ENCODE measurements at places on chromosomes 13 and 19. TPM values are rescaled to one million over a fixed set of nuclear protein-coding genes. Genes with fewer than 3 reads are reported as not detected.

DNA sequence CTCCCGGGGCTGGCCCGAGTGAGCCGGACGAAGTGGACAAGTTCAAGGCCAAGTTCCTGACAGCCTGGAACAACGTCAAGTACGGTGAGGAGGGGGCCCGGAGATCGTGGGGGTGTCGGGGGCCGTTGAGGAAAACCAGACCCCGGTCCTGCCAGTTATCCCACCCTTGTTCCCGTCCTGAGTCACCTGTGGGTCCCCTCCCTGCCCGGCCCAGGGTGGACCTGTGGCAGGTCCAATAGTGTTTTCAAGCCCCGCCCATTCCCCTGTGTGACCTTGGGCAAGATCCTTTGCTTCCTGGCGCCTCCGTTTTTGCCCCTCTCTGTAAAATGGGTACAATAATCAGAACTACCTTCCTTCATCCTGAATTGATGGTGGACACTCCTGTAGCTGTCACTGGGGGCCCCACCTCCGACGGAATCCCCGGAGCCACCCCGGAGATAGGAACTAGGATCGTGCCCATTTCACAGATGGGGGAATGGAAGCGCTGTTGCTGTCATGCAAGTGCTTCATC is 593 bp downstream of the ATG4D start:
- DNase-seq, result no peak

Gene RXFP2
- total RNA-seq, result not detected

DNA sequence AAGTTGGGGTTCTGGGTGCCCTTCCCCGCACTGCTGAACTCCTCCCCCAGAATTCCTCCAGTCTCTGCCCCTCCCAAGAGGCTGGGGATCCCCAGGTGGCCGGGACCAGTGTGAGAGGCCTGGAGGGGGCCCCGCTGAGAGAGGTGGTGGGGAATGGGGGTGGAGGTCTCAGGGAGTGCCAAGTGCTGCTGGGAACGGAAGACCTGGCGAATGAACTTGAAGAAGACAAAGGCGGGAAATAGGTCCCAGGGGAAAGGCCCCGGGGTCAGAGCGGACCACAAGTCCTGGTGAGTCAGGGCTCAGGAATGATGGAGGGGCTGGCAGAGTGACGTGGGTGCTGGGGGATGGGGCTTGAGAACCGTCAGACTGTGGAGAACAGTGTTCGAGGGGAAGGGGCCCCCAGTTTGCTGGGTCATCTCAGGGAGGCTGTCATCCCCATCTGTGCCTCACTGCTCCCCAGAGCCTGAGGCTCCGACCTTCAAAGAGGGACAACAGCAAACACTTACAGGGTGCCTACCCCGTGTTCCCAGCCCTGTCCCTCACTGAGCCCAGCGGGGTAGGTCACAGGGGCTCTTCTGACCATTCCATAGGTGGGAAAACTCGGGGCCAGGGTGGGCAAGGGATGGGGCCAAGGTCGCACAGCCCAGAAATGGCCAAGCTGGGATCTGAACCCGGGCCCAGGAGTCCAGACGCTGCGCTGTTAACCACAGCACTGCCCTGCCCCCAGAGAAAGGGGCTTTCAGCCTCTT is 16.0 kb upstream of the SEMA6B start:
- DNase-seq, result peak; percentile 76

Gene CCDC70
- not detected for total RNA-seq

DNA sequence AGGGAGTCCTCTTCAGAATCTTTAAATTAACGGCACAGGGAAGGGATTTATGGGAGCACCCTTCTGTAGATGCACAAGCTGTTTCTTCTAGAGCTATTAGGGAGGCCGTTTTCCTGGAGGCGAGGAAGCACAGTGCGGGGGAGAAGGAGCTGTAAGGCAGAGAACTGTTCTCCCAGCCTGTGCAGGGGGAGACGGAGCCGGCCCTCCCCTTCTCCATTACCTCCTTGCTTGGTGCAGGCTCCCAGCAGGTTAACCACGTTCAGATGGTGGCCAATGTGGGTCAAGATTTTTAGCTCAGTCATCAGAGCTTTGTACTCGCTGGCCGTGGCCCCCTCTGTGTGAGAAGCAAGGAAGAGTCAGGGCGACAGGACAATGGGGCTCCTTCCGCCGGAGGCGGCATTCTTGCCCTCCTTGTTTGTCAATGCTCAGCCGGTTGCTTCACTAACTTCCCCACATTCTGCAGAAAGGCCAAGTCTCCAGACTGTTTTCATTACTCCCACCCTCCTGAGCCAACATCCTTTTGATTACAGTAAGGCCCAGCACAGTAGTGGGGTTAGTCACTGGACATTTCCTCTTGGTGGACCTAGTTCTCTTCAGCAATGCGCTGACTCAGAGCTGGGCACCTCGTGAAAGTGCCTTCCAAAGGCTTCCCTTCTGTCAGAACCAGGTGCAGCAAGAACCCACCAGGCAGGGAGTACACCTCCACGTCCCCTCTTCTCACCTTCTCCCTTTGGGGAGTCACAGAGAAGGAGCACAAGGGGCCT is 165.4 kb downstream of the FLT1 start:
- no peak for DNase-seq

GRCh38 chr13:33125821-33126570 is 109.8 kb downstream of the KL start:
- DNase-seq, result no peak

Gene FGF9
- total RNA-seq, result not detected

DNA sequence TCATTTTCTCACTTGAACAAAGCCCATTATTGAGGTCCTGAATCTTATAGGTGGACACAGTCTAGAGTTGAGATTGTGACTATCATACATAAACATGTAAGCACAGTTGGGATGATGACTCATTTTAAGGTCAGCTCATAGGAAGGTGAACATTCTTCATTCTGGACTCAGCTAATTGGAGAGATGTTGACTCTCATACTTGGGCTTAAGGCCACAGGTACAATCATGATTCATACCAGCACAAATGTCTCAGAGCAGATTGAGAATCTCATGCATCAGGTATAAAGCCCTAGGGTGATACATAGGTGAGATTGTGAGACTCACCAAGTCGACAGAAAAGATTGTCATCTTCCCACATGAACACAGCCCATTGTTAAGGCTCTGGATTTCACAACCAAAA is 62.3 kb upstream of the ZNF724 start:
- no peak for DNase-seq

Gene CEACAM7
- total RNA-seq, result not detected

DNA sequence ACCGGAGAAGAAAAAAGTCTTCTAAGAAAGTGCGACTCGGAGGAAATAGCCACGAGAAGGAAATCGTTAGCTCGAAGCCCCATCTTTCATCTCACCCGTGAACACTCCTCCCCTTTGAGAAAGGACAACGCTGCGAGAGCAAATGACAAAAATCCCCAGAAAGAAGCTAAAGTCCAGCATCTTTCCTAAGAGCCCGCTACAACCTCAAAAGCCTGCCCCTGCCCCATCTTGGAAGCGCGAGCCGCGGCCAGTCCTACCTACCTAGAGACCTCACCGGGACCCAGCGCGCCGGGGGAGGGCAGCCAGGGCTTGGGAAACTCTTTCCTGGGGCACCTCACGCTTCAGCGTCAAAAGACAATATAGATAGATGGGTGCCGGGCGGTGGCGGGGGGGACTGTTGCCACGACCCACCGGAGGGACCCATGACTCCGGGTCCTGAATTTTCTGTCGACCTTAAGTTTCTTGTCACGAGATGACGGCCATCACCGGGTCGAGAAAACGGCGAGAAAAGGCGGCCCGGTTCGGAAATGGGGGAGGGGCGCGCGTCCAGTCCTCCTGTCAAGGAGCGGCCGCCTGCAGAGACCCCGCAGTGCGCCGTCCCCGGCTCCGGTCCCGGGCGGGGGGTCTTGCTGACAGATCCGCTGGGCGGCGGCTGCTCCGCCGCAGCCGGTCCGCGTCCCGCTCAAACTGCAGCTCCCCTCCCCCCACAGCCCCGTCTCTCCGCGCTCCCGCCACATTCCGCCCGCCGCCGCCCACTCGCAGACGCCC is 65.9 kb downstream of the KCNRG start:
- DNase-seq, result no peak

DNA sequence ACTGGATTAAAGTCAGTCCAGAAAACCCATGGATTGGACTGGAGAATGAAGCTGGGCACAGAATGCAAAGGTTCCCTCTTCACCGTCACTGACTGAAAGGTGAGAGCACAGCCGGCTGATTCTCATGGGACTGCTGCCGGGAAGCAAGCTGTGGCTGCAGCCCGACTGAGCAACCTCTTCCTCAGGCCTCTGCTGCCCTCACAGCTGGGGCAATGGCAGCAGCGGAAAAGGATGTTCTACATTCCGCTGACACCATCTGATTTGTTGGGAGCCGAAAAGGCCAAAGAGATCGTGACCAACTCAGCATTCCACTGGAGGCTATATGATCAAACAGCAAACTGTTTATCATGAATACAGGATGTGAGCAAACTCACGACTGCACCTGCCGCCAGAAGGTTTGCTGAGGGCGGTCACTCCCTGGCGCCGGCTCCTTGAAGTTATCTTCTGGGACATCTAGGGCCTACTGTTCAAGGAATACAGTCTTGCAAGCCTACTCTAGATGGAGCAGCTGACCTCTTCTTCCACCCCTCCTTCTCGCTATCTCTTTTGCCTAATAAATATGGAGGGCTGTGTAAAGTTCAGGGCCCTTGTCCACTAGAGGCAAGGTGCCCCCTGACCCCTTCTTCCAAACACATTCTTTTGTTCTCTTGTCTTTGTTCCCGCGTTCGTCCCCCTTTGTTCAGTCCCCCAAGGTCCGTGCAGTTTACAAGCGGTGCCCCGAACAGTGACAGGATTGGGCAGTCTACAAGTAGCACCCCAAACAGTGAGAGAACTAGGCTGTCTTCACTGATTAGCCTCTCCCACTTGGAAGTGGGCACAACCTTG is 19.6 kb upstream of the SIGLEC6 start:
- no peak for DNase-seq

DNA sequence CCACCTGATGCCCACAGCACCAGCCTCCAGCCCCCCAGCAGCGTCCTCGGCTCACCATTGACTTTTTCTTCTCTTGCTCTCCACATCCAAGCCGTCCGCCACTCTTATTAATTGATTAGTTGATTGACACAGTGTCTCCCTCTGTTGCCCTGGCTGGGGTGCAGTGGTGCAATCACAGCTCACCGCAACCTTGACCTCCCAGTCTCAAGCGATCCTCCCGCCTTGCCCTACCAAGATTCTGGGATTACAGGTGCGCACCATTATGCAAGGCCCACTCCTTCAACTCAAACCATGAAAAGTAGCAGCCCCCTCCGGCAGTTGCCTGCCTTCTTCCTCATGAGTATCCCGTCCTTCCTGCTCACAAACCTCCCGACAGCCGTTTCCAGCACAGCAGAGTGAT is 921 bp upstream of the TEX29 start:
- no peak for DNase-seq

Gene BEST2
- total RNA-seq, result 4.6 TPM

- no peak for DNase-seq
Measured at GRCh38 chr19:21519488-21519887, 14.1 kb downstream of the ZNF429 start.

Gene ELSPBP1
- not detected for total RNA-seq

- DNase-seq, result no peak
Measured at GRCh38 chr13:34671137-34671536, 270.9 kb upstream of the NBEA start.

Gene ZGLP1
- 4.6 TPM for total RNA-seq
